Peyer's patch (tissue), 4 donors: ENCODE measurements at places on chromosomes 5 and 9. TPM values are rescaled to one million over a fixed set of nuclear protein-coding genes. Genes with fewer than 3 reads are reported as not detected.
A peak's percentile ranks its signal among the peaks of the same experiment; 100 is the strongest.

C5orf58 gene
- total RNA-seq = not detected

PCDHB1 gene
- not detected for total RNA-seq

CMYA5 gene
- total RNA-seq = 1.9 TPM

FOXD4L5 gene
- 0.38 TPM for total RNA-seq

TOPORS gene
- total RNA-seq = 14.9 TPM

MAMDC4 gene
- total RNA-seq = 50.4 TPM

AJM1 gene
- 10.6 TPM for total RNA-seq

DNA sequence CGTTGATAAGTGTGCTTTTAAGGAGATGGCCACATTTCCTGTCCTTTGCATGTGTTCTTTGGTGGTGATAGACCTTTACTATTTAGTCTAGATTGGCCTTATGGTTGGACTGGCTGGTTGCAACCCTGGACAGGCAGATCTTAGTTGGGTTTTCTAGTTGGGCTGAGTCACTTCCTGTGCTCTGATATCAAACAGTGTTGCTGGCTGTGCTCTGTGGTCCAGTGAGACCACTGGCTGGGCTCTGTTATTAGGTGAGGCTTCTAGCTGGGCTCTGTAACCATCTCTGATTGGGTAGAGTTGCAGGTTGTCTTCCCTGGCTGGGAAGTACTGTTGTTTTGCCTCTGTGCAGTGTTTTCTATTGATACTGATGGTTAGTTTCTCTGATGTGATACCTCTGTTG, 432.5 kb downstream of the LRRC70 start:
- DNase-seq = no peak

DNA sequence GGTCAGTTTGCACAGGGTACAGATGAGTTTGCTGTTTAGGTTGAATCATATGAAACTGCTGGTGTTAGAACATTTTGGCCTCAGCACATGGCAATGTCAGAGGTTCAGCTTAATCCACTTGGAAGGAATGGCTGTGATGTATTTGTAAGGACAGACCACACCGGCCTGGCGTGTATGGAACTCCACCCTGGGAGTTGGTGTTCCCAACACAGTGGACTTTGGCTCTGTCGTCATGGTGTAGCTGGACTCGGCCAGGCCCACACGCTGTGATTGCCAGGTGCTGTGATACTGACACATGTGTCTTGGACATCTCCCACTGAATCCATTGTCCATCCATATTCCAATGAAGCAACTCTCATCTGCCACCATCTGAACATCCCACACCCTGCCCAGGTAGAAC, 90.3 kb downstream of the ZNF618 start:
- peak; percentile 91 for DNase-seq

DNA sequence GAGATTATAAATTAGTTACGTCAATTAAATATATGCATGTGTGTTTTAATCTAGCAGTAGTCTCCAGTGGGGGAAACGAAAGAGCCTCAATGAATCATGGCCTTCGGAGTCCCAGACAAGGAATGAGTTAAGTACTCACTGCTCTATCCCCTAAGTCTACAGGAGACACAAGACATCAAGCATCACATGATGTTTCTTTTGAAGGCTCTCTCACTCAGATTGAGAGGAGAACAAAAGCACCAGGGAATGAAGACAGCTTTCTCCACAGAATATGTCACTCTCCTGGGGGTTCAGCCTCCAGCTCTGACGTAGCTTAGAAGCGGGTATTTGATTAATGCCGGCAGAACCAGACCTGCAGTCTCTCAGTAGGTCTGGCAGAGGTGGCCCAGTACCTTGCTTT, 381.4 kb downstream of the ACTL7B start:
- no peak for DNase-seq

DNA sequence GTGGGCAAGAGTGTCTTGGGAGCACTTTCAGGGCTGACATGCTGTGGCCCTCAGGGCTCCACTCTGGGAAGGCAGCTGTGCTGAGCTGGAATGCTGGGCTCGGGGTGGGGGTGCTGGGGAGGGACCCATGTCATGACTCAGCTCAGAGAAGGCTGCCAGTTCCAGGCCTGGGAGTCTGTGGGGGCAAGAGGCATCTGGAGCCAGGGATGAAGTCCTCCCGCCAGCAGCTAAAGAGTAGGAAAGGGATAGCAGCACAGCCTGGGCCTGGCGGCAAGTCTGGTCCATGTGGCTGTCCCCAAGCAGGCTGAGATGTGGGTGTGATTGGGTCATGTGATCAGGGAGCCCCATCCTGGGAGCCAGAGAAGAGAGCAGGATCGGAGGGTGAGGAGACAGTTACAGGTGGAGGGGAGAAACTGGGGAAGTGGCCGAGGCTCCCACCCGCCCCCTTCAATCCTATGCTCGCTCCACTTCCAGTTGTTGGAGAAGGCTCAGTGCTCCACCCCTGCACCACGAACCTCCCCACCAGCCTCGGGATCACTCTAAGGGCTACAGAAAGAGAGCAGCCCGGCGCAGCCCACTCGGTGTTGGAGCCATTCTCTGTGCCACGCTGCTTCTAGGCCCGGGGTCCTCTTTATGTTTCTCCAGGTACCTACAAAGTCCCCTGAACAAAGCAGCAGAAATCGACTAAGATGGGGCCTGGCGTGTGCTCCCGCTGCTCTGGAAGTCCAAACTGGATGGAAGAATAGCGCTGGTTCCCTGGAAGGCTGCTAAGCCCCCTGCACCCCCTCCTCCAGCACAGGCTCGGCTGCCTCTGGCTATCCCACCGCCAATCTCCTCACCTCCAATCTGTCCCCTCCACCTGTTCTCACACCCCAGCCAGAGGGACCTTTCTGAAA, 12.0 kb downstream of the PDGFRB start:
- no peak for DNase-seq

GRCh38 chr5:168792678-168793077, 213.5 kb upstream of the PANK3 start:
- no peak for DNase-seq

GRCh38 chr9:70262948-70263347, 4.2 kb downstream of the SMC5 start:
- no peak for DNase-seq

GRCh38 chr5:83377131-83377865, 94.2 kb upstream of the VCAN start:
- DNase-seq = no peak

DNA sequence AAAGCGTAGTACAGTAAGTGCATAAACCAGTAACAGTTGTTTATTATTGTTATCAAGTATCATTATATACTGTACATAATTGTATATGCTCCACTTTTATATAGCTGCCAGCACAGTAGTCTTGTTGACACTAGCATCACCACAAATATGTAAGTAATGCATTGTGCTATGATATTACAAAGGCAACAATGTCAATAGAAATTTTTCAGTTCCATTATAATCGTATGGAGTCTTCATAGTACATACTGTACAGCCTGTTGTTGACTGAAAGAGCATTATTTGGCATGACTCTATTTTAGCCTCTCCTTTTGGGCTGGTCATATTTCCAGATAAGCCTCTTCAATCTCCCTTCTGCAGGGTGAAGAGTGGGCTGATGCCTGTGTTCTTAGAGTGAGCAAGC, 40.4 kb downstream of the CFAP95 start:
- no peak for DNase-seq

DNA sequence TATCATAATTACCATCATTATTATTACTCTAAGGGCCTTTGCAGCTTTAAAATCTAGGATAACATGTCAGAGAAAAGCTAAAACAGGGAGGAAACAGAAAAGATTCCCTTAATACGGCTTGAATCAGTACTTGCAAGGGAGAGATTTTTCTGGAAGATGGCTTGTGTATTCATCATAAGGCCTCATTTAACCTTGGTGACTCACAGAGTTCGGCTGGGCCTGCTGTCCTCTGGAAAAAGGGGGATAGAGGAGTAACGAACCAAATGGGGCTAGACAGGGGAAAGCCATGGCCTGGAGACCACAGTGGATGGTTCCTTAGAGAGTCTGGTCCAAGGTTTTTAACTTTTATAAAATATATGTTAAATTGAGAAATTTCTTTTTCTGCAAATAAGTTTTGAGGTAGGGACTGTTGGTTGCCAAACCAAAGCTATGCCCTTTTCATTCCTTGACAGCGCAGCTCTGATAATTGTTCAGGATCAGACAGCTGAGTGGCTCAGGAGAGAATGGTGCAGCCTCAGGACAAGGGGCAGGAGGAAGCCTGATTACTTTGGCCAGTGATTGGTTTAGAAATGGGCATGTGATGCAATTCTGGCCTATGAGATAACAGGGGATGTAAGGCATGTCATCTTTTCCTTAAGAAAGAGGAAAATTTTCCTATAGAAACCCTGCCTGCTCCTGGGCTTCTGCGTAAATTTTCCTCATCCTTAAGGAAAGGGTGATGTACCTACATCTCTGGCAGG, 25.6 kb upstream of the GSN start:
- no peak for DNase-seq

GRCh38 chr5:170861917-170862766, at the start of gene RANBP17:
Gene RANBP17 (plus strand): TSS chr5:170862018.
- no peak for DNase-seq

- DNase-seq = no peak
These were observed 34.0 kb upstream of the CKS2 start for GRCh38 chr9:89277043-89277442.

DNA sequence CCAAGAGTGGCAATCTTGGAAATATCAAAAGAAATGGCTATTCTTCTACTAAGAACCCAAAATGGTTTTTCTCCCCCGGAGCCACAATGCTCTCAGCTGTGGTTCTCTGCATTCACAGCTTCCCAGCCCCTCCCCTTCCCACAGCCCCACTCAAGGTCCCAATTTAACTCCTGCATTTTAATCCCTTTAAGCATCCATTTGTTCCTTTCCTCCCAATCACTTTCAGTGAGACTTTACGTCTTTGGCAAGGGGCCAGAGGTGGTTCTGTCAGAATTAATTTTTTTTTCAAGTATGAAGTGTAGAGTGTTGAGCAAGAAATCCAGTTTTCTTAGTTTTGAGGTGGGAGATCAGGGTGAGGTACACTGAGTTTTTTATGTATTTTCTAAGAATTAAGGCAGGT, 256.9 kb downstream of the GLIS3 start:
- no peak for DNase-seq

GRCh38 chr5:121497176-121497575, 354.5 kb upstream of the FTMT start:
- no peak for DNase-seq
